ENCODE measurements at places on chromosomes 2 and 18.

GRCh38 chr18:2794159-2794558 lies 52.6 kb upstream of the EMILIN2 start:
- no peak for DNase-seq

DNA sequence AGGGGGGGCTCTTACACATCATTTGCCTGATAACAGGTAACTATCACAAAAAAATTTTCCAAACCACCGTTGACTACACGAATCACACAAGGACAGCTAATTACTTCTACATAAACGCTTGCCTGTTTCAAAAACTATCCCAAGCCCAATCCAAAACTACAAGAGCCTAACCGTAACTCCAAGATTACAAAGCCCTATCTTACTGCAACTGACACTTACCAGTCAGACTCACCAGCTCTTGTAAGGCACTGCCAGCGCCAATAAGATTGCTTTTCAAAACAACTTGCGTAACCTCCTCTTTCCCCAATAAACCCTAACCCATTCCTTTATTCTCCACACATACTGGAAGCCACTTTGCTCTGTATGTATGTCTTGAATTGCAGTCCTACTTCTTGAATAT lies 148.4 kb downstream of the NBAS start:
- no peak for DNase-seq

GRCh38 chr18:8874872-8875271 lies 169.5 kb downstream of the MTCL1 start:
- no peak for DNase-seq

DNA sequence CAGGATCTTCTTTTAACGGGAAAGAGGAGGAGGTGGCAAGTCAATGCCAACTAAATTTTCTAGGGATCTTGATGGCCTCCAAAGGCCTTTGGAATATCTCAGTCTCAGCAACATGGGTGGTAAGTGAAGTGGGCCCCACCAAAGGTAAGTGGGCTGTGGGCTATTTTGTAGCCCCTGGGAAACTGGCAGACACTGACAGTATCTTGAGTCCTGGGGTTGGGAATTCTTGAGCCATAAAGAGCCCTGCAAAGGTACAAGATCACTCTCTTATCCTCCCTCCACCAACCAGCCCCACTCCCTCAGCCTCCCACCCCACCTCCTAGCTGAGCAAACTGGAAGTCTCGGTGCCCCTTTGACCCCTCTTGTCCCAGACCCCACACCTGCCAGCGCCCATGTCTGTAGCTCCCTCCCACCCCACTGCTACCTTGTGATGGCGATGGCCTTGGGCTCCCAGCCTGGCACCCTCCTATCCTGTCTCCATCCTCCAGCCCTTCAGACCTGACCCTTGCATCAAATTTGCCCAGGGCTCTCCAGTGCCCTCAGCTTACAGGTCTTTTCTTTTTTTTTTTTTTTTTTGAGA lies 8.5 kb downstream of the ATP6V1B1 start:
- no peak for DNase-seq

- no peak for DNase-seq
These were observed 40.5 kb downstream of the ASB18 start for GRCh38 chr2:236223675-236224074.

GRCh38 chr2:182949572-182950189 lies 83.2 kb upstream of the FRZB start:
- no peak for DNase-seq

GRCh38 chr2:191569025-191569424 lies 108.9 kb upstream of the NABP1 start:
- DNase-seq: no peak

- DNase-seq: no peak
These were observed 218.1 kb downstream of the CAMKMT start for GRCh38 chr2:44579837-44580230.

GRCh38 chr2:165874445-165875039 lies 79.0 kb downstream of the TTC21B start:
- DNase-seq: no peak

DNA sequence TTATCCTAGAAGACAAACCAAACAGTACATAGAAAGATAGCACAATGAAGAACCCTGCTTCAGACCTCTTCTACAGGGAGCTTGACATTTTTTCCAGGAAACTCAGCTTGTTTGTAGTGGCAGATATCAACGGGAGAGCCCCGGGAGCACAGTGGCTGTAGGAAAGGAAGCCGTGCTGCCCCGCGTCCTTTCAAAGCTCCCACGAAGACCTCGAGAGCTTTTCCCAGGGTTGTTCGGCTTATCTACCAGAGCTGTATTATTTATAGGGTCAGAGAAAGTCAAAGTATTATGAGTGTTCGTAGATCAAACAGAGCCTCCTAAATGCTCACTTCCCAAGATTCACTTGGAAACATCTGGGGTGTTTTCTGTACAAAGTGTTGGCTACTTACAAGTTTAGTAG lies 167.1 kb upstream of the COPS8 start:
- no peak for DNase-seq

DNA sequence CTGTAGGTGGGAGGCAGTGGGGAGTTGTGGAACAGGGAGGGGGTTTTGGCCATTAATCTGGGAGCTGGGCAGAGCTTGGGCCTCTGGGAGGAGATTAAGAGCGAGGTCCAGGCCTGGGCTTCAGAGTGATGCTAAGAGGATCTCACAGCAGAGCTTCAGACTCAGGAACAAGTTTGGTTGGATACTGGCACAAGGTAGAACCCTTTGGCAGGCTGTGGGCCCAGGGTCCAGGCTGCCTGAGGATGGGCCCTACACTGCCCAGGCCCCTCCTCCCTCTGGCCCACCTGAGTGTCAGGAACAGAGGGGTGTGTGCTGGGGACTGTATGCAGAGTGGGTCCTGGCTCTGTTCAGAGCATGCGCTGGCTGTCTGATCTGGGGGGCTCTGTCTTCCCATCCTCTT lies 334.9 kb downstream of the CYP26B1 start:
- no peak for DNase-seq

- no peak for DNase-seq
These were observed 19.4 kb downstream of the STARD6 start for GRCh38 chr18:54338230-54338629.

- DNase-seq: no peak
These were observed 632.4 kb downstream of the NYAP2 start for GRCh38 chr2:226031647-226032501.

DNA sequence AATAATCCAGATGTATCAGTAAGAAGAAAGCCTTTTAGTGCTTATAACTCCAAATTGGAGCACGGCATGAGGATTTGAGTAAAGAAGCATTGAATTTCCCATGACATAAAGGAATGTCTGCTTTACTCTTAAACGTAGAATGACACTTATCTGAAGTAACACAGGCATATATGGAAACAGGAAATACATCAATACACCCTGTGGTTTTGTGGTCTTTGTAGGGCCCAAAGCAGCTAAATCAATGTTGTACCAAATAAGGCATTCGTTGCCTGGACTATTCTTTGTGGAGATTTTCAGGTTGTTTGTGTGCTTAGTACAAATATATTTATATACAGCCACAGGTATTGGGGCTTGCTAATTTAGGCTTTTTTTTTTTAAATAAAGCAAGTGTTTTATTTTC lies 660.5 kb downstream of the LRRTM4 start:
- no peak for DNase-seq
